ENCODE measurements at places on chromosomes 3 and 15.

DNA sequence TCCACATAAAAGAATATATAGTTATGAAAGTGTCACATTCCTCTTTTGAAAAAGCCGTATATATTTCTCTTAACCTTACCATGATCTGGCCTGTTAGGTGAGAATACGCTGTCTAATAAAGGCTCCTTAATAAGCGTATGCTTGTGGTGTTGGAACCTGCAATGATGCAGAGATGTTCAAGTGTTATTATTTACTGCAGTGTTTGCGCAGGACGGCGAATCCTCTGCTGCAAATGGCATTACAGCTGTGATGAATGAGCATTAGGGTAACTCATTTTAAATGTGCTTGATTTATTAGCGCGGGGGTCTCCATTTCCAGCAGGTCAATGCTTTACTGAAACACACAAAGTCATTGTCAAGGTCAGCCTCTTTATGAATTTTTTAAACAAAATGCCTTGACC, 94.6 kb downstream of the CDIN1 start:
- no peak for DNase-seq

DNA sequence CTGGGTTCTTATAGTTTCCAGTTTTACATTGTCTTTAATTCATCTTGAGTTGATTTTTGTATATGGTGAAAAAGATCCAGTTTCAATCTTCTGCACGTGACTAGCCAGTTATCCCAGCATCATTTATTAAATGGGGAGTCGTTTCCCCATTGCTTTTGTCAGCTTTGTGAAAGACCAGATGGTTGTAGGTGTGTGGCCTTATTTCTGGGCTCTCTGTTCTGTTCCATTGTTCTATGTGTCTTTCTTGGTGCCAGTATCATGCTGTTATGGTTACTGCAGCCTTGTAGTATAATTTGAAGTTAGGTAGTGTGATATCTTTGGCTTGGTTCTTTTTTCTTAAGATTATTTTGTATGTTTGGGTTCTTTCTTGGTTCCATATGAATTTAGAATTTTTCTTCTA, 432.2 kb downstream of the UNC13C start:
- DNase-seq = no peak

DNA sequence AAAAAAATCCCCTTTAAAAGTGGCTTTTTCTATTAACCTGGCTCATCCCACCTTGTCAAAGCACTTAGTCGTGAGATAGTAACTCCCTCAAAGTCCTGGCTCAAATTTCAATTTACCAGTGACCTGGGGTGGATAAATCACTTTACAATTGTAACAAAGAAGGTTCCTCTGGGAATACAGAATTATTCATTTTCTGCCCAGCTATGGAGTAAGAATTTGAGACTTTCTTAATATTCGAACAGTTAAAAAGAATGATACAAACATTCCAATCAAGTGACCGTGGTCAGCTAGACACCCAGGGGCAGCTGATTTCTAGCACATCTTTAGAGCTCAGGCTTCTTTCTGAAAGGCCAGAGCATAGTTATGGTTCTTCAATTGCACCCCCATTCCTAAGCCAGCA, 291.0 kb upstream of the TGFBR2 start:
- no peak for DNase-seq

GRCh38 chr3:177770383-177771230, 573.3 kb upstream of the TBL1XR1 start:
- DNase-seq = no peak

DNA sequence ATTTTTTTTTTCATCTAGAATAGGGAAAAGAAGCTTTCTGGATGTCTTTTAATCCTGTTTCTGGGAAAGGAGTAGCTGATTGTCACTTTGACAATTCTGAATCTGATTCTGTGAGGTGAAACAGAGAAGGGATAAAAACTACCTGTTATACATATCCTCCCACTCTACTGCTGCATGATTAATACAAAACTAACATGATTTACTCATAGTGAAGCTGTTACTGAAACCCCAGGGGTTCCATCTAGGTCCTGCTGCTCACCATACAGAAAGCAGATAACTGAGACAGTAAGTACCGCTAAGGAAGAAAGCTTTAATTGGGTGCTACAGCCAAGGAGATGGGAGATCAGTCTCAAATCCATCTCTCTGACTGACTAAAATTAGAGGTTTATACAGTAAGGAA, 610.9 kb upstream of the ALCAM start:
- DNase-seq = no peak

Data from NCI-H2029 (cell line).